ENCODE measurements at places on chromosomes 12 and 14.

DNA sequence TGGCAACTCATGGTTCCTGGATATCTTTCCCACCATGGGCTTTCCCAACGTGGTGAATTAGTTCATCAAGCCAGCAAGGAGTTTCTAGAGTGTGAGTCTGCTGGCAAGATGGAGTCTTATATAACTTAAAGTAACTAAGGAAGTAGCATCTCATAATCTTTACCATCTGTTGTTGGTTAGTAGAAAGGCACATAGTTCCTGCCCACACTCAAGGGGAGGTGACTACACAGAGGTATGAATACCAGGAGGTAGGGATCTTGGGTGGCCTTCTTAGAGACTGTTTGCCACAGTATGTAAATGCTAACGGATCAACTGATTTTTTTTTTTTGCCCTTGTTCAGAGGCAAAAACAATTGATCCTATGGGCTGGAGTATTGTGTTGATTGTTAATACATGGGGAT, 446.9 kb downstream of the ATP23 start:
- no peak for DNase-seq

- DNase-seq: no peak
Measured at GRCh38 chr12:80313209-80313608, 130.8 kb upstream of the PTPRQ start.

GRCh38 chr14:32422440-32422839, 93.3 kb downstream of the AKAP6 start:
- no peak for DNase-seq

DNA sequence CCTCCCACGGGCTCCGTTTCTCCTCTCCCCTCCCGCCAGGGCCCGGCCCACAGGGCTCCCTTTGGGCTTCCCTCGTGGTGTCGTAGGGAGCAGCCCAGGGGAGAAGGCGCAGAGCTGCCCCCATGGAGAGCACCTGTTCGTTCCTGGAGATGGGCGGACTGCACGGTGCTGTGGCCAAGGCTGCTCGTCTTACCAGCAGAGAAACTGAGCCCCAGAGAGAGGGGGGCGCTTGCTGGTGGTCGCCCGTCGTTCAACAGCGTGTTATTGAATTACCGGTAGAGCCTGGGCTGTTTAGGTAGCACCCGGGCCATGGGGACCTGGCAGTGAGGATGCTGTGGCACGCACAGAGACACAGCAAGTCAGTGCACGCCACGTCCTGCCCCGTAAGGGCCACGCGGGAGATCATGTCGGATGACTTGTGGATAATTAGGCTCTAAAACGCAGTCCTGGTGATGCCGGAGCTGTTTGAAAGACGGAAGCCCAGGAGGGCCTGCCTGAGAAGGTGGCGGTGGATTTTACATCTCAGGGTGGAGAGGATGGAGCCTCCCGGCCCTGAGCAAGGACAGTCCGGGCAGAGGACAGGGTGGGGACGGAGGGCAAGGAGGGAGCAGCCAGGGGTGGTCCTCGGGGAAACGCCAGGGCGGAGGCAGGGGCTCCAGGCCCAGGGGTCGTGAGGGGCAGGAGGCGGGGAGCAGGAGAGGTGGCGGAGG, 134.4 kb downstream of the ADGRD1 start:
- DNase-seq: no peak

DNA sequence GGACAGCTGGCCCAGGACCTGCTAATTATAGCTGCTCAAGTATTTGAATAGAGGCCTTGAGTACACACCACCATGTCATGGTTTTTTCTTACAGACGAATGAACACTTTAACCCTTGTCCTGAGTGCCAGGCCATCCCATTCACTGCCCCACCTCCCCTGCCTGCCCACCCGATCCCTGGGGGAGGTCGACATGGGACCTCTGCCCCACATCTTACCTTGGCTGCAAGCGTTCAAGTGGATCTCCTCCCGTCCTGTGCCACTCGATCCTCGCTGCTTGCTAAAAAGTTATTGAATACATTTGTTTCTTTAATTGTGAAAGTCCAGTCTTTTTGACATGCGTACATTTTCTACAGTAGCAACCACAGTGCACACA, 10.3 kb downstream of the RTL1 start:
- no peak for DNase-seq

DNA sequence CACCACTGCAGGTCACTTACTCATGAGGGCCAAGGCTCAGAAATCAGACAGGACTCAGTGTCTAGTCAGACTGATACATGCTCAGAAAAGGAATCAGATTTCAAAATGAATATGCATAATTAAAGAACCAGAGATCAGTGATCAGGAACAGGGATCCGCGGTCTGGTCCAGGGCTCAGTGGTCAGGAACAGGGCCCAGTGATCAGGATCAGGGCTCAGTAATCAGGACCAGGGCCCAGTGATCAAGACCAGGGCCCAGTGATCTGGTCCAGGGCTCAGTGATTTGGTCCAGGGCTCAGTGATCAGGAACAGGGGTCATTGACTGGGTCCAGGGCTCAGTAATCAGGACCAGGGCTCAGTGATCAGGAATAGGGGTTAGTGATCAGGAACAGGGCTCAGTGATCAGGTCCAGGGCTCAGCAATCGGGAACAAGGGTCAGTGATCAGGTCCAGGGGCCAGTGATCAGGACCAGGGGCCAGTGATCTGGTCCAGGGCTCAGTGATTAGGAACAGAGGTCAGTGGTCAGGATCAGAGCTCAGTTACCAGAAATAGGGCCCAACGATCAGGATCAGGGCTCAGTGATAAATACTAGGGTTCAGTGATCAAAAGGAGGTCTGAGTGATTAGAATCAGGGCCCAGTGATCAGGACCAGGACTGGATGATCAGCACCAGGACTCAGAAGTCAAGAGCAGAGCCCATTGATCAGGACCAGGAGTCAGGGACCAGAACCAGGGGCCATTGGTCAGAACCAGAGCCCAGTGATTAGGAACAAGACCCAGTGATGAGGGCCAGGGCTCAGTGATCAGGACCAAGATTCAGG, 175.3 kb downstream of the TMEM121 start:
- DNase-seq: no peak

DNA sequence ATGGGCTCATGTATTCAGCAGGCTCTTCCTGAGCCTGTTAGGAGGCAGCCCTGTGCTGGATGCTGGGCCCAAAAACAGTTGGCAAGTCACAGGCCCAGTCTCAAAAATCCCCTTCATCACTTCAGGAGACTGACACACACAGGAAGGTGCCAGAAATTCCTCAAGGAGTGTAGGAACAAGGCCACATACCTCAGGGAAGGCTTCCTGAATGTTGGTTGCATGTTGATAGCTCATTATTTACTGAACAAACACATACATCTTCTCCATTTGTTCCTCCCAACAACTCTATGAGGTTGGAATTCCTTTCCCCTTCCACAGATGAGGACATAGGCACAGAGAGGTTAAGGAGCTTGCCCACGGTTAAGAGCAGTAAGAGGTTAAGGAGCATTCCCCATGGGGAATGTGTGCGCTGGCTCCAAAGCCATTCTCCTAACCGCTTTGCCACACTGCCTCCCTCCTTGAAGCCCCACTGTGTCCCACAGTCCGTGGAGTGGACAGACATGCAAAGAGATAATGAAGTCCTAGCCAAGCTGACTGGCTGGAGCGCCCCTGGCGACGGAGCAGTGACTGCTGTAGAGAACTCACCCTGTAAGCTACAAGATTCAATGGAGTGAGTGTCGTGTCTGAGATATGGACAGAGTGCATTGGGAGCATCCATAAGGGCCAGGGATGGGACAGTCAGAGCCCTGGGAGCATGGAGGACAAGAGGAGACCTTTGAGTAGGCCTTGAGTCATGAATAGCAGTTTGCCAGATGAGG, 3.3 kb downstream of the HHIPL1 start:
- DNase-seq: no peak

- no peak for DNase-seq
Measured at GRCh38 chr14:97156705-97157104, 359.5 kb downstream of the VRK1 start.

DNA sequence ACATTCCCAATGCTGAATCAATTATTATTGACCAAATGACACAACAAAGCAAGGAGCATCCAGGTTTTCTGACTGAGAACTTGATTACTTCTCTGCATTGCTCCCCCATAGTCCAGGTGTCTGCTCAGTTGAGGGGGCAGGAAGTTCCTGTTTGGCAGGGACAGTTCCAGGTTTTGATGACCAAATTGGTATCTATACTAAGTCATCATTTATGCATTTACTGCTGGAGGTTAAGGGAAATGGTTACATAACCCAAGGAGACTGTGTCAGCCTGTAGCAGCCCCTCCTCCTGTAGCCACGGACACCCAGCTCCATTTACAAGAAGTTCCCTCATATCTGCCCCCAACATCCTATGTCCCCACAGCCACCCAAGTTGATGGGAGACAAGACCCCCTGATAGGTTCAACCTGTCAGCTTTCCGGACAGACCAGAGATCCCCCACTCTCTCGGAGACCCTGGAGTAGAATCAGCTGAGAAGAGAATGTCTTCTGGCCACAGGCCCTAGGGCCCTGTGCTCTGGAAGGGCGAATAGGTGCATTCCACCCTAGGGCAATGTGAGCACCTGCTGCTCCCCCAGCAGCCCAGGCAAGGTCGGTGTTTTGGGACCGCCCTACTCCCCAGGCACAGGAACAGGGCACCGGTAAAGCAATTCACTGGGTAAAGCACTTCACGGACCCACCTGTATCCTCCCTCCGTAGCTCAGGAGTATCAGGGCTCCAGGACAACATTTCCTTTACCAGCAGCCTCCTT, 23.6 kb downstream of the IRF2BPL start:
- DNase-seq: no peak

- DNase-seq: no peak
Measured at GRCh38 chr12:19885093-19885812, 446.0 kb downstream of the AEBP2 start.

GRCh38 chr14:98931911-98932310, 340.1 kb downstream of the BCL11B start:
- no peak for DNase-seq

GRCh38 chr12:117139025-117139717, 40.0 kb upstream of the TESC start:
- no peak for DNase-seq

DNA sequence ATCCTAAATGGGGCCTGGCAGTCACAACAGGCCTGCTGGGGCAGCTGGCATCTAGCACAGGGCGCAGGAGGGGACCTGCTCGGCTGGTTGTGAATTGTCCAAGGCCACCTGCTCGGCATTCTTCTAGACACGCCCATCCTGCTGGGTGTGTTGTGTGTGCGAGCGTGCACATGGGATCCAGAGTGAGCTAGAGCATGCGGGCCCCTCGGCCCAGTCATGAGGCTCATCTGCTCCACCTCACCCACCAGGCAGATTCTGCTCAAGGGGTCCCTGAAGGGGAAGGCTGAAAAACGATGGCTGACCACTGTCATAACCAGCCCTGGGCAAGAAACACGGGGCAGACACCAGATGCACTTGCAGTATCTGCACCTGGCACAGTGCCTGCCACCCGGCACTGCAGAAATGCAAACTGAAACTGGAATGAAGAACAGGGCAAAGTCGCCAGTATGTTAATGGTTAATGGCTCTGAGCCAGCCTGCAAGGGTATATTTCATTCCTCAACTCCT, 31.8 kb downstream of the MAX start:
- no peak for DNase-seq

GRCh38 chr14:101824339-101824727, 62.8 kb downstream of the PPP2R5C start:
- no peak for DNase-seq

DNA sequence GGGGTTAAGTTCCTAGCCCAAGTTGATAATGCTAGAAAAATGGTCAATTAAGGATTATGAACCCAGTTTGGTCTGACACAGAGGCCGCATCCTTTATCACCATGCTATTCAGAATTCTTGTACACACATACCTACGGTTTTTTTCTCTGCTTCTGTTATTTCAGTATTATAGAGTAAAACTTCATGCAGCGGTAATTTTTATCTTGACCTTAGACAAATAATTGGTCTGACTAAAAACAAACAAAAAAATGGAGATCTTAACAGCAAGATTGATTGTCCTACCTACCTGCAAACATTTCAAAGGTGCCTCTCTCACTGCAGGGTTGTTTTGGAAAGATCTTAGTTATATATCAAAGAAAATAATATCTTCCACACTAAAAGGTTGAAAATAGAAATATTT, 201.9 kb upstream of the PRICKLE1 start:
- DNase-seq: no peak

DNA sequence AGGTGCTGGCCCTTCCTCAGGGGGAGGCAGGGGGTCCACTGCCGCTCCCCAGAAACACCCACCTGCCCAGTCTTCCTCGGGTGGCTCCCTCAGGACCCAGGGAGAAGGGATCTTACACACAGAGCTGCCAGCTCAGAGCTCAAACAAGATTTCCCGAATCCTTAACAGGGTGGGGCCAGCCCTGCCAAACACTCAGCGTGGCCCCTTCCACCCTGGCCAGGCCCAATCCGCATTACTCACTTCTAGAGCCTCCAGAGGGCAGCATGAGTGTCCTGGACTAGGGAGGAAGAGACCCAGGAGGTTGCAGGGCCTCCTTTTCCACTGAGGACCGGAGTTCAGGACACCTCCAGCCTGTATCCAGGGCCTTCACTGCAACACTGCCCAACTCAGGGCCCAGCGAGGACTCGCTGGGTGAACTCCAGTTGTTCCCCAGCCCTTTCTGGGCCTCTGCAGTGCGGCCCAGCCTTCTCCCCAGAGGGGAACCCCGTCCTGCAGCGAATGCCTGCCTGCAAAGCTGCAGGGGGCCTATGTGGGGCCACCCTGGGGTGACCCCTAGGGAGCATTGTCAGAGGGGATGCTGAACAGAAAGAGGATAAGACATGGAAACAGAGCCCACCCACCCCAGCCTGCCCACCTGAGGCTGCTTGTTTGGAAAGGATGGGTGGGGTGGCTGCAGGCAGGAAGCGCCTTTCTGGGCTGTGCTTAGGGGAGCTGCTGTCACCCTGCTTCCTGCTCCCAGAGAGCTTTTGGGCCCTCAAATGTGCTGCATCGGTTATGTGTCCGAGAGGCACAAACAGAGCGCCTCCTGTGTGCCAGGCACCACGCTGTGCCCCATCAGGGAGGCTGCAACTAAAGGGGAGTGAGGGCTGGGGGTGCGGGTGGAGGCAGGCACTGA, 43.8 kb downstream of the CCNK start:
- no peak for DNase-seq

DNA sequence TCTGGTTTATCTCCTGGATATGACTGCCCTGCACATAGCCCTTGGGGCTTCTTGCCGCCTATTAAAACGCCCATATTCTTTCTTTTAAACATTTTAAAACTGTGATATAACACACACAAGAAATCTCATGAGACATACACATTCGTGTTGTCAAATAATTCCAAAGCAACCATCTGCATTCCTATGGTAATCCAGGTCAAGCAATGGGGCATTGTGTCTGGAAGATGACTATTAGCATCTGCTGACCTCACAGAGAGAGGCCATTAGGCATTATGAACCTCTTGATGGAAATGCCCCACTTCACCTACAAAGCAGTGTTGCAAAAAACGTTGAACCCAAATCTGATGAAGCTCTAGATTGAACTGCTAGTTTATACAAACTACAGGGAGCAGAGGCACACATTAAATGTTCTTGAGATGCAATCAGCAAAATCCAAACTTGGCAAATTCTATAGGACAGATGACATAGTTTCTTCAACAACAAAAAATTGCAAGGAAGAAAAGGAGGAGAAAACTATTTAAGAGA, 513.8 kb upstream of the CCDC196 start:
- DNase-seq: no peak

Data from stimulated activated CD4-positive, alpha-beta T cell treated with anti-CD3 and anti-CD28 coated beads, Interleukin-1b, Interleukin-23, amount 100 ng/mL, for 24 hours (primary cell).